ENCODE measurements at places on chromosomes 3 and 15.

DNA sequence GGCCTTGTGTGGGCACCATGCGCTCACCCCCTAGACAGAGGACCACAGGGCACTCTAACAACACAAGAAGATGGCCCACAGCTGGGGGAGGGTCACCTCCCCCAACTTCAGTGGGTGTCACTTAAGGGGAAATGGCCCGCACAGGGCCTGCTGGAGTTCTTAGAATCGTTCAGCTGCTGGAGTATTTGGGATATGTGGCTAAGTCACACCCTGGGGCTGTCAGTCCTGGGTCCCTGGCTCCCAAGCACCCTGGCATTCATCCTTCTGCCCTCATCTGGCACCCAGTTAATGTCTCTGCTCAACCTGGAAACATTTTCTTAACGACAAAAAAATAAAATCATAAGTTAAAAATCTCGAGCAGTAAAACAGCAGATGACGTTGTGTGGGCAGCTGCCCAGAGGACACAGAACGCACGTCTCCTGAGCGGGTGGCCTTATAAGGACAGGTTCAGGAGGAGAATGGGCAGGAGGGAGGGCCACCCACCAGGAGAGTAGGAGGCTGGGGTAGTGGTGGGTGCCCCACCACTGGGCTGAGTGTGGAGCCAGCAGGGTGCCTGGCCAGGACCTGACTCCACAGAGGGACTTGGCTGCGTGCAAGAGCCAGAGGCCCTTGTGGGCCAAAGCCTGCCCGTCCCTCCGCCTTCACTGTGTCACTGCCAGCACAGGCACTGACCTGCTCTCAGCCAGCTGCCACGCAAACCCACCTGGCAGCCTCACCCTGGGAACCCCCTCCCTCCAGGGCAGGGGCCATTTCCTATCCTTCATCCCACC is 11.5 kb downstream of the KBTBD13 start:
- DNase-seq: no peak

GRCh38 chr3:14256561-14257342 is 78.1 kb downstream of the LSM3 start:
- no peak for DNase-seq

GRCh38 chr3:34213478-34213877 is 415.0 kb downstream of the PDCD6IP start:
- no peak for DNase-seq

DNA sequence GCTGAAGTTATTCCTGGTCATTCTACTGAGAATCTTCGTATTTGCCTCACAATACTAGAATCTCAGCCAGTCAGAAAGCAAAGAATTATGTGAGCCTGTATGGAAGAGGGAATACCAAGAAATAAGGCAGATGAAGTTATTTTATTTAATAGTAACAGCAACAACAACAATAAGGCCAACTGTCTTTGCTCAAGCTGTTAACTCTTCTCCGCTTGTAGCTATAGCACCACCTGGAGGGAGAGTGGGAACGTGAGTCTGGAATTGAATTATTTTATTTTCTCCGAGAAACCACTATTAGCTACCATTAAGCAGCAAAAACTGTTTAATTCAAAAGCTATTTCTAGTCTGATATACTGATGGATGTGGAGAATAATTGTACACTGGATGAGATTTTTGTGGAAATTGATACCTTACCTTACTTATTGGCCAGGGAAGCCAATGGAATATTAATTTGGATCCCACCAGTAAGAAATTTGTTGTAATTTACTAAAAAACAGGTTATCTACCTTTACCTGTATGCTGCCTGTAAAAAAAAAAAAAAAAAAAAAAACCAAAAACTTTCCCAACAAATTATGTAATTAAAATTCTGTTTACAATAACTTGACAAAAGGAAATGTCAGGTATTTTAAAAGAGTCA is 50.1 kb downstream of the CALML4 start:
- DNase-seq: peak; percentile 76

DNA sequence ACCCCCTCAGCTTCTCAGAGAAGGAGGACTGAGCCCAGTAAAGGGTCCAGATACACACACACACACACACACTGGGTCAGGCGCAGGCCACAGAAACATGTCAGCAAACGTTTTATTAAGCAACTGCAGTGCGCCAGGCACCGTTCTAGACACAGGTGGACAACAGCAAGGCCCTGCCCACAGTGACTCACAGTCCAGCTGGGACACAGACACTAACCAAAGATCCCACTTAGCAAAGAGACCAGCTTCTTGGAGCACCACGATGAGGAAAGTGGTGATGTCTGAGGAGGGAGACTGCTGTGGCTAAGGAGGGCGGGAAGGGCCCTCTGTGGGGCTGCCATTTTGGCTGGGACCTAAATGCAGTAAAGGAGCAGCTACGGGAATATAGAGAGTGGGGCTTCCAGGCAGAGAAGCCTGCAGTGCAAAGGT is 2.8 kb upstream of the VILL start:
- DNase-seq: peak; percentile 41

GRCh38 chr15:33837294-33837693 is 131.0 kb upstream of the CHRM5 start:
- DNase-seq: no peak

DNA sequence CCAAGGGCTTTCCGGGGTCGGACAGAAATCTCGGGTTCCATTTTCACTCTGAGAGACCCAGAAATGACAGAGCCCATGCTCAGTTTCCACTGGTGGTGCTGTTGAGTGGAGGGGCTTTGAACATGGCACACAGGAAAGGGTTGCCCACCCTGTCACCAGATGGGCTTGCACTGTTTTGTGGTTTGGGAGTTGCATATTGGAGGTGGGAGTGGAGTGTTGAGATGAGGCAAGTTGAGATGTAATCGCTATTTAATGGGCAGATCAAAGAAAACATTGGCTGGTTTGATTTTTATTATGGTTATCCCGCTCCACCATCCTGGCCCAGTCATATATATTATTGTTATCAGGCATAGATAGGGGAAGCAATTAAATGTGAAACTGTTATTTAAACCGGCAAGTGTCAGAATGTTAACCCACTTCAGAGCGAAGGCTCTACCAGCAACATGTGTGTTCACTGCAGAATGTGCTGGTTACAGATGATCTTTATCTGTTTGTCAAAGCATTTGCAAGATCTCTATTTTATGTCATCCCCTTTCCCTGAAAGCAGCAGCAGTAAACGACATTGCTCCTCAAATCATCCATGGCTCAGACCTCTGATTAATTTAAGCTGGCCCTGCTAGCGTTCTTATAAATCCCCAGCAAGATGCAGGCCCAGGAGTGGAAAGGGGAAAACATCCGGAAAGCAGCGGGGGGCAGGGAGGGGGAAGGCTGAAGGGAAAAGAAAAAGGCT is 58.3 kb upstream of the TSEN2 start:
- DNase-seq: no peak

- DNase-seq: no peak
Observed at GRCh38 chr3:113743006-113743630, 2.9 kb downstream of the NAA50 start.

DNA sequence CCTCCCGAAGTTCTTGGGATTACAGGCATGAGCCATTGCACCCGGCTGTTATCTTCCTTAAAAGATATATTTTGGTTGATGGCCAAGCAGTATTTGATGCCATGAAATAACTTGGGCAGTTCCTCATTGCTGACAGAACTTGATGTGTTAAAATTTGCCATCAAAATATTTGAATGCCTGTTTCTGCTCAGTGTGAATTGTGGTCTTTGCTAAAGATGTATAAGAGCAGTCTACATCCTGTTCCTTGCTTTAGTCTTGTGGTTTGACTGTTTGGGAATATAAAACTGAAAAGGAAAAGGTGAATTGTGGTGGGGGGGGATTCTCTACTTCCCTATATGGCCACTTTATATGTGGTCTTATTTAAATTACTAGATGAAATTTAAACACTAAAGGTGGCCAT is 14.0 kb downstream of the TRIM71 start:
- DNase-seq: no peak

DNA sequence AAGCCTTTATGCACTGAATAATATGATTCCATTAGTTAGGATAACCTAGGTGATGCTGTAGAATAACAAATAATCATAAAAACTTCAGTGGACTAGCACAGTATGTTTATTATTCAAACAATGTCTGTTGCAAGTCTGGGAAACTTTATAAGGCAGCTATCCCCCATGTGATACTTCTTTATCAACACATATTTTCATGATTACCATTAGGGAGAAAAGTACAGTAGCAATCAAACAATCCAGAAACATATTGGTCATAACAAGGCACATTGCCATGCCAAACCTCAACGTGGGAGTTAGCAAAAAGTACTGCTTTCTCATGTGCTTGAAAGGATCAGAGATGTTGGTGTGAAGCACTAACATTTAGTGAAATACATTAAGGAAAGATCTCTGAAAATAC is 35.5 kb downstream of the EOMES start:
- peak; percentile 95 for DNase-seq

- DNase-seq: peak; percentile 41
Observed at GRCh38 chr3:179528772-179529171, 34.0 kb upstream of the ACTL6A start.

- DNase-seq: peak; percentile 78
Observed at GRCh38 chr3:64267721-64268604, 42.7 kb upstream of the PRICKLE2 start.

GRCh38 chr3:174862101-174862500 is 3.0 kb downstream of the NAALADL2 start:
- peak; percentile 6 for DNase-seq

- no peak for DNase-seq
Observed at GRCh38 chr3:132912416-132912753, 125.8 kb upstream of the TMEM108 start.

GRCh38 chr3:73727117-73727821 is 102.5 kb upstream of the PDZRN3 start:
- DNase-seq: peak; percentile 70

GRCh38 chr3:30699927-30700326 is 93.5 kb downstream of the TGFBR2 start:
- no peak for DNase-seq

DNA sequence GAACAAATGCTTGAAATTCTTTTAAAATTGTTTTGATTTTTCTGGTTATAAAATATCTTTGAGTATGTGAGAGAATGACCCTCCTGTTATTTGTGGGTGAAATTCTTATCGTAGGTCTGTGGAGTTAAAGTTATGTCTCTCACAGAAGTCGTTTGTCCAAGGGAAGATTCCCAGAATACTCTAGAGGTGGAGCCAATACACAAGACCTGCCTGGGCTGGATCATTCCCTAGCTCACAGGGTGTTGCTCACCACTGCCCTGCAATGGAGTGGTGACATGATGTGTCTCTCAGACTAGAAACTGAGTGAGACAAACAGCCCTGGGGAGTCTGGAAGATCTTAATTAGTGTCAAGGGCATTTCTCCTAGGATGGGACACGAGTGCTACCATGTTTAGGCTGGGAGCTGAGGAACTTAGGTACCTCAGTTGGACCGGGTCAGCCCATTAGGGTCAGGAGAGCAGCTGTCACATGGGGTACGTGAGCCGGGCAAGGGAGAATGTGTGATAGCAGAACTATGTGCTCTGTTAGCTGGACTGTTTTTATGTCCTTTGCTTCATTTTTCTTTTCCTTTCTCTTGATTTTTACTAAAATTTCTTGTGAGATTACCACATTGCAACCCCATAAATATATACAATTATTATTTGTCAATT is 53.6 kb upstream of the MYO5C start:
- no peak for DNase-seq

- DNase-seq: peak; percentile 68
Observed at GRCh38 chr15:77187751-77188464, 117.0 kb upstream of the TSPAN3 start.

- DNase-seq: no peak
Observed at GRCh38 chr15:45481135-45481534, 41.4 kb downstream of the SLC30A4 start.

DNA sequence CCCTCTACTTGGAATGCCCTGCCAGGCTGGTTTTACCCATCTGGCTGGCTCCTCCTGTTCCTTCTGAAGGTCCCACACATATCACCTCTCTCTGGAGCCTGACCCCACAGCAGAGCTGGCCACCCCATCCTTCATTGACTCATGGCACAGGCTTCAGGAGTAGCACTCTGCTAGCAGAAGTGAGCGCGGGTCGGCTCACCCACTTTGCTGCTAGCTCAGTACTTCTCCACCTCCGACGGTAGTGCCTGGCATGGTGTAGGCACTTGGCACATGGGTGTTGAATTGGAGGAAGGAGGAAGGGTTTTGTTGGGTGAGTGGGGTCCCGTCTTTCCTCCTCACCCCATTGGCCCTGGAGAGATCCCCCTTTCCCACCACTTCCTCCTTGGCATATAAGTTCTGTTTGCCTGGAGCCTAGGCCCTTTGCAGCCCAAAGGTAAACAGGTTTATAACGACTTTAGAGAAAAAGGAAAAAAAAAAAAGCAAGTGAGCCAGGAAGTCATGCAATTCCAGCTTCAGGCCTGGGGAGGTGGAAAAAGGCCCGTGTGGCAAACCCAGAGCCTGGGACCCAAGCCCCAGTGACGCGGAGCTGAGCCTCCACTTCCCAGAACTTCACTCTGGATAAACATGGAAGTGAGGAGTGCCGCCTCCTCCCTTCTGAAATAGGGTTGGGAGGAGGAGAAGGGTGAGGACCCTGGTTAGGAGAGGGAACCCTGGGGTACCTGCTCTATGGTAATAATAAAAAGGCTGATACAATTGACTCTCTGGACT is 35.4 kb downstream of the SMAD6 start:
- DNase-seq: no peak

GRCh38 chr3:185722881-185723280 is 102.0 kb downstream of the IGF2BP2 start:
- no peak for DNase-seq

- DNase-seq: no peak
Observed at GRCh38 chr15:32718821-32719716, 1.3 kb downstream of the GREM1 start.

DNA sequence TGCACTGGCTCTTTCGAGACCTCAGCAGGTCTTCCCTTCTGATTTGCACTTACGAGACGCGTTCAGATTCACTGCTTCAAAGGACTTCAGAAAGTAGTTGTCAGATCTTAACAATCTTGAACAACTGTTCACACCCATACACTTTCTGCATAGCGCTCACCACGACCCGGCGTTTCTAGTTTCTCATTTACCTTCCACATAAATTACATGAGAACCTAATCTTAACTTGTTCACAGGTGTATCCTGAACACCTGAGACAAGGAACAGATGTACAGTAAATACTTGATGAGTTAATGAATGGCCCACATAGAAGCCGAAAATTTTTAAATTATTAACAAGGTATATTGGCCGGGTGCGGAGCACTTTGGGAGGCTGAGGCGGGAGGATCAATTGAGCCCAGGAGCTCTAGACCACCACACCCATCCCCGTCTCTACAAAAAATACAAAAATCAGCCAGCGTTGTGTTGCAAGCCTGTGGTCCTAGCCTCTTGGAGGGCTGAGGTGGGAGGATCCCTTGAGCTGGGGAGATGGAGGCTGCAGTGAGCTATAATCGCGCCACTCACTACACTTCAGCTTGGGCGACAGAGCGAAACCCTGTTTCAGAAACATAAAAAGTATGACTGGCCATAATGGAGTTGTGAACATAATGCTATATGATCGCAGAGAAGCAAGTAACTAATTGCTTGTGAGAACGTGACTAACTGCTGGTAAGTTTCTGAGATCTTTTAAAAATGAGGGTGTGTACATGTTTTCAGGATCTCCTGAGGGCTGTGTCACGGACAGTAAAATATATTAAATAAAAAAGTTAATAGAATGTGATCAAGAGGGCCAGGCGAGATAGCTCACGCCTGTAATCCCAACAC is 984 bp upstream of the SMARCC1 start:
- DNase-seq: no peak

All from fibroblast of mammary gland (primary cell).